ENCODE measurements at places on chromosomes 2 and 18.

DNA sequence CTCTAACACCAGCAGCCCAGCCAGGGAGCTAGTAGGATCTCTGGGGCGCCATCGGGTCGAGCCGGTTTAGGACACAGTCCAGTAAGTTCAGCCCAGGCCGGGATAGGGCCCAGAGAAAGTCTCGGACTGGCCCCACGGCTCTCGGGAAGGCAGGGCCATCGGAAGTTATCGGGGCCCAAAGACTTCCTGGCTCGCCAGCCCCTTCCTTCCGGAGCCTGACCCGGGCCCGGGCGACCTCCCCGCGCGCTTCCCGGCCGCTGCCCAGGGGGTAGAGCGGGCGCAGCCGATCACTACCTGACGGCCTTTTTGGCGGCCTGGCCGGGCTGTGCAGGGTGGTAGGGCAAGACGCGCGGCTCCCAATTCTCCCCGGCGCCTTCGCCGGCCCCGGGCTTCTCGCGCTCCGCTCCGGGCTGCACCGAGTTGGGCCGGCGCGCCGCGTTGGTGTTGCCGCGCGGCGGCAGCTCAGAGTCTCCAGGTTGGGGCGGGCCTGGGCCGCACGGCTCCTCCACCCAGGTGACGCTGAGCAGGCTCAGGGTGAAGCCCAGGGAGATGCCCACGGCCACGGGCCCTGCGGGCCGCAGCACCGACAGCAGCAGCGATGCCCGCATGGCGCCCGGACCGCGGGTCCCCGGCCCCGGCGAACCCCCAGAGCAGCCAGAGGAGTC, 546 bp downstream of the CHPF start:
- peak; percentile 22 for DNase-seq

DNA sequence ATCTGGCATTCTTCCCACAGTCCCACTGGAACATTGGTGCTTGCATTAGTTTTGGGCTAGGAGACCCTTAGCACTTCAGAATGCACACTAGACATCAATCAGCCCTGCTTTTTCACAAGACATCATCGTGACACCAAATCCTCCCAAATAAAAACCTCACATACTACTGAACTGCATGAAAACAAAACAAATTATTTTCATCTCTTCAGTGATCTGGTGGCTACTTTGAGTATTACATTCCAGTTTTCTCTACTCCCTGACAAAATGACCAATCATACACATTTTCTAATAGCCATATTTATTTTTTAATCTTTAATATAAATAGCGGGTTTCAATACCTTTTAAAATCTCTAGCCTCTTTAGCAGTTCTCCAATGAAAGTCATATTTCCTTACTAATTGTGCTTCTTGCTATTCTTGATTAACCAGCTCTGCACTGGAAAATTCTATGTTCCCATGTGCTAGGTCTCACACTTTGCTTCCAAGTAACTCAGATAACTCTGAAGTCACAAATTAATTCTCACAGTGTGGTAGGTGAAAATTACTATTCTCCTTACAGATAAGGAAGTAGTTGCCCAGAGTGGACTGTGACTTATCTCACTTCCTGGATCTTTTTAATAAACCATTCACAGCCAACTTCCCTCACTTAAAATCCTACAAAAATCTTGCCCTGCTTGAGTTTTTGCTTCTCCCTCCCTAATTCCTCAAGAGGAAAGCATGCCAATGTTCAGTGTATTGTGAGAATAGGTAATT, 82.5 kb upstream of the EPB41L3 start:
- no peak for DNase-seq

DNA sequence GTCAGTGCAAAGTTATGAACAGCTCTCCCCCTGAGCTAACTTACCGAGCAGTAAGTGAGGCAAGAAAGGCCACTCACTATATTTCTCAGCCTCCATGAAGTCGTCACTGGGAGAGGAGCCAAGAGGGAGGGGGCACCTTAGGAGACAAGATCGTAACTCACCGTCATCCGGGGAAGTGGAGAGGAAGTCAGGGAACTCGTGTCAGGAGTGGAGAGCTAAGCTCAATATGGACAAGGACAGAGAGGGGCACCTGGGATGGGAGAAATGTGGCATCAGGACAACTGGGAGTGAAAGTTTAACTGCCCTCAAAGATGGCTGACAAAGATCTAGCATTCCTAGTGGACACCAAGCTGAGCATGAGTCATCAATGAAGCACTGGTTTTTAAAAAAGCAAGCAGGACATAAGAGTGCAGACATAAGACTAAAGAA, 37.1 kb downstream of the BCL11A start:
- DNase-seq, result no peak

DNA sequence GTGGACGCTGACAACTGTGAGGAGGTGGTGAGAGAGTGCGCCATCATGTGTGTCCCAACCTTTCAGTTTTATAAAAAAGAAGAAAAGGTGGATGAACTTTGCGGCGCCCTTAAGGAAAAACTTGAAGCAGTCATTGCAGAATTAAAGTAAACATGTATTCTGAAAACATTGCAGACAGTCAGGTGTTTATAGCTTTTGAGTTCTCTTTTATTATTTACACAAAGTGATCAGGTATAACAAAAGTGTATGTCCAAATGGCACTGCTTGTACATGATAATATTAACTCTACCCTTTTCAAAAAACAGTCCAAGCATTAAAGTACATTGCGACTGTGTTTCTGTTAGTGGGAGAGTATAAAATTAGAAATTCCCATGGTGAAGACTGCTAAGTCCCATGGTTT, 2.2 kb downstream of the TXNDC2 start:
- no peak for DNase-seq

DNA sequence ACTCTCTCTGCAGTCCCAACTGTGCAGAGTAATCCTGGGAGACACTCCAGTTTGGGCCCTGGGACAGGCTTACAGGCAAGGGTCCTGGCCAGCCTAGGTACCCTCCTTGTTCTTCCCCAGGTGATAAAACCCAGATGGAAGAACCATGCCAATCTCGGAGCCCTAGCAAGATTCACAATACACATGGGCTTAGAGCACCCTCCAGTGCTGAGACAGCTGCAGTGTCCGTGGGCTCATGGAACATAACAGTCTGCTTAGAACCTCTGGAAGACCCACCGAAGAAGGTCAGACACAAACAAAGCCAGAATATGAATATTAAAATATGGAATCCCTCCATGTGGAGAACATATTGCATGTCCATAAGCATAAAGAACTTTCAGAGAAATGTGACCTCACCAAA, 568.1 kb downstream of the KCNJ3 start:
- DNase-seq, result no peak

DNA sequence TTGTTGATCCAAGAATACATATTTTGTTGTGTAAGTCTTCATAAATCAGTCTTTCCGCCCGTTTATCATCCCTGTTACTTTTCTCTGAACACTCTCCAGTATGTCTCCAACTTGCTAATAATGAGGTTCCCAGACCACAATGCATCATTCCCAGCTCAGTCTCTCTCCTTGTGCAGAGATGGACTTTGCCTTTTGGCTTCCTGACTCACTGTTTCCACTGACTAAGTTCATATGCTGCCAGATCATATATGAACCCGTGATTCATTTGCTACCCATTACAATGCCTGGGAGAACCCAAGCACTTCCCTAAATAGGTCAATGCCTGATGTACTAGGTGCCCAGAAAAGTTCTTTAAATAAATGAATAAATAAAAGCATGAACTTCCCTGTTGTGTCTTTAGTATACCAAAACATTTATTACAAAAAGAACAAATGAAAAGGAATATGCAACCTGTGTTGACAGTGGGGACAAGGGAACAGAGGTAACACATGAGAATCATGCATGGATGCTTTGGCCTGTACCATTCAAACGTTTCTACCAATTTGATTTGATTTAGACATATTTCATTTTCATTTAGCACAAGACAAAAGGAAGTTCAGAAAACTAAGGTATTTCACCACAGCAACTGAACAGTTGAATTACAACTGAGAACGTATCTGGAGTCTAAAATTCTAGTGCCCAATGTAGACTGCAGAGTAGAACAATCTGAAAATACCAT, 215.4 kb upstream of the HNRNPA3 start:
- DNase-seq, result peak; percentile 55

GRCh38 chr2:212245880-212246279, 292.7 kb downstream of the ERBB4 start:
- no peak for DNase-seq

DNA sequence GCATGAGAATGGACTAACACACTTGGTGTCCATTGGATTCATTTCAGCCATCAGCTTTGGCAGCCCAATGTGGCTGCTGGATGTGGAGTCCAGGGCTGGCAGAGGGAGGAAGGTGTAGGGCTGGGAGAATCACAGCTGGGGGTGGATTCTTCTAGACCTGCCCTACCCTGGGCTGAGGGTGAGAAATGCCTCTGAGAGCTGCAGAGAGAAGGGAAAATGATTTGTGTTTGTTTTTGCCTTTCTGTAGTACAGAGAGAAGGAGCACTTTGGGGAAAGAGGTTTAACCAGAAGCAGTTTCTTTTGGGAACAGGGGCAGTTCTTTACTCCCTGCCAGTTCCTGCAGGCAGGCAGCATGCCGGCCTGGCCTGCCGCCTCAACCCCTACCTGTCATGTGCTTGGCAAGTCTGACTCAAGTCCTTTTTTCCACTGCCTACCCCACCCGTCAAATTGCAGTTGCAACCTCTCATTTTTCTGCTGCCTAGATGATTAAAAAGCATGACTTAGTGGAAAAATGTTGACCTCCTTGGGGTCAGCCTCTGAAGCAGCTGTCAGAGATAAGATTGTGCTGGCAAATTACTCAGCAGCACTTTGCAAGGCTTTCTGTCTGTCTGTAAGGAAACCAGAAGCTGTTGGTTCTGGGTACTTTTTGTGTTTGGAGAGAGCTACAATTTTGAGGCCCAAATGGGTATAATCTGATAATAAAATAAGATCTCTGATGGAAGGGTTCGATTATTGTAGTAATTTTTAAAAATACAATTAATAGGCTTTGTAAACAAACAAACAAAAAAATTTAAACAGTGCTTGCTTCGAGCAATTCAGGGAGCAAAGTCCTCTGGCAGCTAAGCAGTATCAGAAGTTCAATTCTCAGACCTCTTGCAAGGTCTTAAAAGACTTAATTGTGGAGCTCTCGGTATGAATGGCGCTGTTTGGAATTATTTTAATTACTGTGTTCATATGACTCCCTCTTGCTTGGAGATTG, 21.7 kb downstream of the LBH start:
- peak; percentile 40 for DNase-seq

- DNase-seq, result no peak
These were observed 2.4 kb downstream of the SPRED2 start for GRCh38 chr2:65429786-65430602.

Data from fibroblast of gingiva (primary cell).